ENCODE measurements at places on chromosomes 5 and 9.

DNA sequence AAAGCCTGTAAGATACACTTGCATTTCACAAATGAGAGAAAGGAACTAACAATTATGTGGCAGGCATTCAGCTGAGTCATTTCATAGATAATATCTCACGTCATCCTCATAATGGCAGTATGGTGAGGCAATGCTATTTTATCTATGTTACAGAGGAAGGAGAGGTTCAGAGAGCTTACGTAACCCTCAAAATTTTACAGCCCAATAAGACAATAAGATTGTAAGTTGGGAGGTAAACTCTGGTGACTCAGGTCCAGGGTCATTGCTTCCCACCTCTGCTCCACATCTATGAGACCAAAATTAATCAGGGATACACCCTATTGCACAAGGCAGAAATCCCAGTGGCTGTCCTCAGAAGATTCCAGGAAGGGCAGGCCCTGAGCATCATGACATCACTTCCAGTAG lies 309.7 kb downstream of the NSG2 start:
- no peak for DNase-seq

GRCh38 chr9:71897577-71897976 lies 13.4 kb downstream of the ABHD17B start:
- peak; percentile 42 for DNase-seq

DNA sequence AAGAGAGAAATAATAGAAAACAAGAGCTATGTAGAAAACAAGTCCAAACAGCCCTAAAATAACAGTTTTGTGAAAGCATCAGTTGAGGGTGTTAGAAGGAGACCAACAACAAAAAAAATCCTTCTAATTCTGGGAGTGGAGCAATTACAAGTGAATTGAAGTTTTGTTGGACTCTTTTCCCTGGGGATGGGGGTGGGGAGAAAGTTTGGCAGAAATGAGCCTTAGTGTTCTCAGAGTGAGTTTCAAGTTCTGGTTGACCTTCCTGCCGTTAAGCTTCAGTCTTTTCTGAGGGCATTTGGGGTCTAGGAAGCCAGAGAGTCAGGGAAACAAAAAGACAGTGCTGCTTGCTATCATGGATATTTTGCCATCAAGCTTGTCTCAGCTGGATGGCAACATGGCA lies 106.3 kb upstream of the TRIM32 start:
- no peak for DNase-seq

DNA sequence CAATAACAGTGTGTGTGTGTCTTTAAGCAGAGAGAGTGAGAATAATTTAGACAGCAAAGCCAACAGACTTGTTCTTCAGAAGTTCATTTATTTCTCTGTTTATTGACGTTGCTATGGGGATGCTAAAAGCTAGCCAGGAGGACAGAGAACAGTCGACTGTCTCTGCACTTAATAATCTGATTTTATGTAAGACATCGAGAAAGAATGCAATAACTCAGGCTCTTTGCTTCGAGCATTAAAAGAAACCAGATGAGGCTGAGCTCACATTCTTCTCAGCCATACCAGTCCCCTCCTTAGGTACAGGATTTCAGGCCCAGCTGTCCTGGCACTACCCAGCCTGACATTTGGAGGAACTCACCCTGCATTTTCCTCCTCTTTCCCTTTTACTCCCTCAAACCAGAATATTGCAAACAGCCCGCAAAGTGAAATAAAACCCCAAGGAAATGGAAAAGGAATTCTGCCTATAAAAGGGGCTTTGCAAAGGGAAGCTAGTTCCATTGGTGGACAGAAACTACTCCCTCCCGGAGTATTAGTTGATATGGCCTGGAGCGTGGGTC lies 44.5 kb upstream of the DPYSL3 start:
- DNase-seq = no peak

DNA sequence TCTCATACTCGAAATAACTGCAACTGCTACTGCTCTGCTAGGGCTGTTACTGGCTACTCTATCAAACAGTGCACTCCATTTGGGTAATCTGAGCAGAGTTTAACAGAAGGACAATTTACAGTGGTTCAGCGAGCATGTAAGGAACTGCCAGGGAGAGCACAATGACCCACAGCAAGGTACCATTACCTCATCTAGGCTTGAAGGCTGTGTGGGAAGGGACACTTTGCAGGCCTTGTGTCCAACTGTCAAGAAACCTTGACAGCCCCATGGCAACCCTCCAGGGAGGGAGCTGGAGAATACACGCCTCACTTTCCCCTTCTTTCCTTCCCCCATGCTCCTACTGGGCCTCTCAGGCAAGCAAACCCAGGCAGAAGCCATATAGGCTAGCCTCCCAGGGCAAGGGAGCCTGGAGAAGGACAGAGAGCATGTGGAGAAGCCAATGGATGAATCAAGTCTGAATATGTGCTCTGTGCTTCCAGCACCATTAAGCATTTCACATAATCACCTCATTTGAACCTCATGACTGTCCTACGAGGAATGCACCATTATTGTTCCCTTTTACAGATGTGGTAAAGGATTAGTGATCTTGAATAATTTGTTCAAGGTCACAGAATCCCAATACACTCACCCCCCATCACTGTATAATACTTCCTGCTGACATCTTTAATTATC lies 49.9 kb upstream of the JAK2 start:
- no peak for DNase-seq

DNA sequence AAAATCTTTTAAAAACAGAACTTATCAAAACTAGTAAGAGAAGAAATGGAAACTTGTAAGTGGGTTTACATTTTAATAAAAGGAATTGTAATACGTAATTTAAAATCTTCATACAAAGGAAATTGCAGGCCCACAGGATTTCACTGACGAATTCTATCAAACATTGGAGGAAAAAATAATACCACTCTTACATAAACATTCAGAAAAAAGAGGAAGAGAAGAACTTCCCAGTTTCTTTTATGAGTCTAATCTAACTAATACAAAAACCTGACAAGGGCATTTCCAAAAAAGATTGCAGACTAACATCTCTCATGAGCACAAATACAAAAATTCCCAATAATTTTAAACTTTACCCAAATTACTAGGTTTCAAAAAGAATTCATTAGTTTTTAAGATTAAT lies 149.0 kb downstream of the RANBP17 start:
- no peak for DNase-seq

All from activated naive CD4-positive, alpha-beta T cell treated with anti-CD3 and anti-CD28 coated beads, Interleukin-2, amount 10 ng/mL, durations not matched to agents 7 days and 5 days (primary cell).